GM04504 (cell line): ENCODE measurements at places on chromosomes 7 and 10.

DNA sequence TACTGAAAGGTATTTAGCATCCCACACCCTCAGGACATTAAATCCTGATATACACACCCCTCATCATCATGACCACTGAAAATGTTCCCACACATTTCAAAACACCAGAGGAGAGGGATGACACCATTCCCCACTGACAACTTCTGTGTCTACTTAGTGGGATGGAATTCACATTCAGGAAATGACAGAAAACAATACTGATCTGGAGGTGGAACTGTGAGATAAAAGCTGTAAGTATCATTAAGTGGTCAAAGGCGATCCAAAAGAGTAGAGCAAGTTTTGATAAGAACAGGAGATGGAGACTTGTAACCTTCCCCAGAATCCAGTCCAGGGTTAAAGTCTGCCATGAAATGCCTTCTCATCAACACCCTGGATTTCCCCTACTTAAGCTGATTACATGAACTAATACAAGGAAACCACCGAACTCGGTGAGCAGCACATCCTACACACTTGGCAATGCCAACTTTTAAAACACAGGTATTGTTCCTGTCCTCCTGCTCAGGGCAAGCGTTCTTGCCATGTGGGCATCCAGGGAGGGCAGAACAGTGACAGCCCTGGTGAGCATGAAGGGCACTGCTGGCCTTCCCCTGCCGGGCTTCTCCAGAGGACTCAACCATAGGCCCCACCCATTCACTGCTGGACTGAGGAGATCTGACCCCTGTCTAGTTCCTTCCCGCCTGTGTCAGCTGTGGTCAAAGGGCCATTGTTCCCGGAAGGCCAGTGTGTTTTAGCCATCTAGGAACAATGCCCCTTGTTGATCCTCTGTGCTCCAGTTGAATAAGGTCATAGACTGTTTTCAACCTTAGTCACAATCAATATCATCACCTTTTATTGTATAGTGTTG, 85.0 kb downstream of the SGMS1 start:
- DNase-seq = no peak

- no peak for DNase-seq
Observed at GRCh38 chr10:7717767-7718166, 14.7 kb downstream of the ITIH2 start.

- DNase-seq = peak; percentile 44
Observed at GRCh38 chr7:135801045-135801693, 52.6 kb upstream of the FAM180A start.

DNA sequence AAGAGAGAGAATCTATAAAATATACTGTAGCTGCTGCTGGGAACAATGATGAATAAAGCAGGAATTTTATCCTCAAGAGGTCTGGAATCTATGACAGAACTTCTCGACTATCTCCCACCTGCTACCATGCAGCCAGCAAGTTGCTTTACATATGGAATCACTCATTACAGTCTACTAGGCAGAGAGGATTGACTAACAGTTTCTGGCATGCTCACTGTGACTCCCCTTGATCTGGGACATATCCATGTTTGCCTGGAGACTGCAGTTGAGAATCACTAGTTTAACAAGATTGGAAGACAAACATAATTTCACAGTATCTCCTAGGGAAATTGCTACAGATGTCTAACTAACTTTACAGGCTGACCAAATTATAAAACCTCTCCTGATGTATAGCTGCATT, 13.3 kb downstream of the GPR37 start:
- DNase-seq = no peak

DNA sequence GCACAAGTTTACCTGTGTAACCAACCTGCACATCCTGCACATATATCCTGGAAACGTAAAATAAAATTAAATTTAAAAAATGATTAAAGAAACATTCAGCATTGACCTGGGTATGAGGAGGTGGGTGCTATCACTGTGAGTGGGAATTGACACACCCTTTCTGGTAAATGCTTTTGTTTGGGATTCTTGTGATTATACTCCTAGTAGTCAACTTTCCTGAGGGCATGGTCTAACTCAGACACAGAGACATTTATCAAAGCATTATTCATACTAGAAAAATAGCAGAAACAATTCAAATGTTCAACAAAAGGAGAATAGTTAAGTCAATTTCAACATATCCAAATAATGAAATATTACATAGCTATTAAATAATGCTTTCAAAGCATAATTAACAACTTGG, 44.2 kb downstream of the CNNM2 start:
- no peak for DNase-seq

DNA sequence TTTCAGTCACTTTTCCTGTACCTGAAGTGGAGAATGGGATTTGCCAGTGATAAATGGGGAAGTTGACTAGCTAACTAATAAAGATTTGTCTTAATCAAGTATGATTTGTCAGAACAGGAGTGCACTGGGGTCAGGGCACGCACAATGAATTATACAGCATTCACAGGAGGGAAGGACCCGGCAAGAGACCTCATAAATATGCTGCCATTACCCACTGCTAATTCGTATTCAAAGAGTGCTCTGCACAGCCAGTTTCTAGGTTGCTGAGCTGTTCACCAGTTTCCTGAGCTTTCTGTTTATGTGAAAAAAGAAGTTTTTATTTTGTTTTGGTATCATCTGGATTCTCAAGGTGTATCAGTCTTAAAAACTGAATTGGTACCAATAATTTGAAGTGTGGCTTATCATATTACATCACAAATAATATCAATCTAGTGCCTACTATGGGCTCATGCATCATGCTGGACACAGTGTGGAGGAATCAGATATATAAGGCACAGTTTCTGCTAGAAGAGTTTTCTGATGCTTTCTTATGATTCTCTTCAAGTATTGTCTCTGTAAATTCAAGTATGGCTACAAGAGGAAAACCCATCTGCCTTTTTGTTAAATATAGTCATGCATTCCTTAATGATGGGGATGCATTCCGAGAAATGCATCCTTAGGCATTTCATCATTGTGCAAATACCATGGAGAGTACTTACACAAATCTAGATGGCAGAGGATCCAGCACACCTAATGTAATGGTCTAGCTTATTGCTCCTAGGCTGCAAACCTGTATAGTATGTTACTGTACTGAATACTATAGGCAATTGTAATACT, 202.2 kb downstream of the VTI1A start:
- DNase-seq = no peak

DNA sequence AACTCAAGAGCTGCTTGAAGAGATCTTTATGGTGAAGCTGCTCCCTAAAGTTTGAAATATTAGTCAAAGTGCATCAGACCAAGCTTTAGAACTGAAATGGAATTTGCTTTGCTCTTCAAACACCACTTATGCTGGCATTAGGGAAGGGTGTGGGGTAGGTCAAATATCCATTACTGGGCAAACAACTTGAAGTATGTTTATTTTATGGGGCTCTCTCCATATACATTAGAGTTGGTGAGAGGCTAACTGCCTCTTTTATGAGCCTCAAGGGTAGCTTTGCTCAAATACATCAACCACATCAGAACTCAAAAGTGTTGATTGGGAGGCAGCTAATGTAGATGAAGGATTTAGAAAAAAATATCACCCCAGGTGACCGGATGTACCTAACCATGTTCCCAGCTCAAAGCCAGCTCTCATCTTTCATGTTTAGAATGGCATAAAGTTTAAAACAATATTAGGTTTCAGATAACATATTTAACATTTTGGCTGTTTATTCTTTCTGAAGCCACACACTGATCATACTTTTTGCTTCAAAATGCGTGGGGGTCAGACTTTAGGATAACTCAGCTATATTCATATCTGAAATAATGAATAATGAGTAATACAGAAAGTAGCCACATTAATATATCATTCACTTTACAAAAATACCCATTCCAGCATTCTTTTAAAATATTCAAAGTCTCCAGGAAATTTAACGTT, 318.6 kb downstream of the PTEN start:
- DNase-seq = no peak

DNA sequence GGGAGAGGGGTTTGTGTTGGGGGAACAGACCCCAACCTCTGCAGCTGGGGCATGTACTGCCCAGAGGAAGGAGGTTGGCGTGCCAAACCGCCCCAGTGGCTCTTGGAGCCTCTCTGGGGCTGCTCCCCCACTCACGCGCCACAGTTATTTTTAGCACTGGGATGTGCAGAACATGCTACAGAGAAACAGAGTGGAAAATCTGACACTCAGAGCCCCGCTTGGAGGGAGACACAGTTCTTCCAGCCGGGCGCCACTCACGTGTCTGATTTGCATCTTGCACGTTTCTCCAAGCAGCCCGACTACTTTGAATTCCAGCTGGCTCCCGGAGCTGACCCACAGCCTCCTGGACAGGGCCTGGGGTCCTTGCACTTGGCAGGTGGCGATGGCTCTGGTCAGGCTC, 182.0 kb downstream of the RPS24 start:
- peak; percentile 56 for DNase-seq

GRCh38 chr10:103627111-103627892, 133.8 kb downstream of the NEURL1 start:
- no peak for DNase-seq

DNA sequence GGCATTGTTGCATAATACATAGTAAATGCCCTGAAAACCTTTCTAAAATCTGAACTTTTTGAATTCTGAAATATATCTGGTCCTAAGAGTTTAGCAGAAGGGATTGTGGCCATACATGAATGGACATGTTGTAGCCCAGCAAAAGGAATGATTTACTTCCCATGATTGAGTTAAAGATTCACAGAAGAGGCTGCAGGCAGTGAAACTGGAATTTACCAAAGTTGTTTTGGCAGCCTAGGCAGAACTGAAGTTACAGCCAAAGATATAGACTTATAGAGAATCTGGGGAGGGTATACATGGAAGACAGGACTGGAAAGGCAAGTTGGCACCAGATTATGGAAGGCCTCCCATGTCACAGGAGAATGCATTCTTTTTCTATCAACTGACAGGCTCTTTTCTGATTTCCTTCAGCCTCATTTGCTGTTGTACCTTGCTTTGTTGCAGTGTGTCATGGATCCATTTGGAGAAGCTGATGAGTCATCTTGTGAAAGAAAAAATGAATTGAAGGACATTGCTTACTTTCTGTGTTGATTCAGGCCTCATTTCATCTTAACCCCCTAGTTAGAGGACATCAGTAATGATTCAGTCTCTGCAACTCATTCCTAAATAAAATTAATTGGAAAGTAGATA, 356.2 kb upstream of the LRGUK start:
- no peak for DNase-seq

- DNase-seq = no peak
Observed at GRCh38 chr7:26378016-26378415, 86.4 kb downstream of the SNX10 start.

- DNase-seq = no peak
Observed at GRCh38 chr7:132904209-132904608, 177.7 kb downstream of the CHCHD3 start.

- DNase-seq = no peak
Observed at GRCh38 chr10:49744091-49744685, 17.9 kb downstream of the OGDHL start.

DNA sequence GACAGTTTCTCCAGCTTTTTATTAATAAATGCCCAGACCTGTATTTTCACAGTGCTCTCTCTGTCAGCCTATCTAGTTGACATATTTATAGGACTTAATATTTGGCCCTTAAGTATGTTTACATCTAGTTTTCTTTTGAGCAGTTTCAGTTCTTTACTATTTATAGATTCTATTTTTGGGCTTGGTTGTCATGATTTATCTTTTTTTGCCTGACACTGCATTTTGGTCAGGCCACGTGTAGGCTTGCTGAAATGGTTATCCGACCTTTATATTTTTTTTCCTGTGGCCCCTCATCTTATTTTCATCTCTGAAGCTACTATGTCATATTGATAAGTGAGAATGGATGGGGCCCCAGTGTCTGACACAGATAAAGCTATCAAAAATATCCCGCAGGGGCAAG, 515.4 kb upstream of the FZD8 start:
- no peak for DNase-seq

GRCh38 chr7:32336726-32337125, 153.5 kb downstream of the LSM5 start:
- DNase-seq = no peak

DNA sequence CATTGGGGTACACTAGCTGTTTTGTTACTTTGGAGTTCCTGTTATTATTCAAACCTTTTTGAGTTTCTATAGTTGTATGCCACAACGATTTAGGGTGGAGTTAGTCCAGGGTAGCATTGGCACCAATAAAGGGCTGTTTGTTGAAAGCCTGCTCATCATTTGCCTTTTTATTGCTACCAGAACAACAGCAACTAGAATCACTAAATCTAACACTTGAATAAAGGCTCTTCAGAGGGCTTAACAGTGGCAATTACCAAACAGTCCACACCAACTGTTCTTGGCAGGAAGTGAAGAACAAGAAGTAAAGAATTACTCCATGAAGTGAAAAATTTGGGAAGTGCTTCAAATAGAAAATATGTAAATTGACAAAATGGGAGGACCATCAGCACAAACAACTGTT, 621.4 kb downstream of the PHTF2 start:
- DNase-seq = no peak

- no peak for DNase-seq
Observed at GRCh38 chr7:107207459-107207858, 38.7 kb downstream of the HBP1 start.

GRCh38 chr7:82442492-82443035, 1.0 kb downstream of the CACNA2D1 start:
- no peak for DNase-seq

DNA sequence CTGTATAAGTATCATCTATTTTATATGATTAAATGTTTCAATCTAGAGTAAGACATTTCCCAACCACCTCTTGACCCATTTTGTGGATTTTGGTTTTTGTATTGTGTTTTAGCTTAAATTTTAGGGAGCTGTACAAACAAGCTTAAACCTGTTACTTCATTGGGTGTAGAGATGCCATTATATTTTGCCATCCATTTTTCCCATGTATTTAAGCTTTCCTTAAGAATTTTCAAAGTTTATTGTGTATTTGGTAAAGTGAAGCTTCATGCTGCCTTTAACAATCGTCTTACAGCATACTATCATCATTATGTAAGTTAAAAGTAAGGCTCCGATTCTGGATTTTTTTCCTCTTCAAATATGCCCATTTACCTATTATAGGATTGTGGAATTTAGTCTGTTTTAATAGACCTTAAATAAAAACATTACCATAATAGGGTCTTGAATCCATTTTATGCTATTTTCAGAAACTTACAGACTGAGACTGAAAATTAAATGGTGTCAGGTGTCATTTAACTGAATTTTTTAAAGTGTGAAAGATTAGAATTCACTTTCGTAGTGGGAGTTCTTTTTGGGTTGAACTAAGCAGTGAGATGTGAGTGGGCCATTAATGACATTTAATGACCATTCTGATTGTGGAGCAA, 2.2 kb downstream of the KMT2E start:
- no peak for DNase-seq

- DNase-seq = no peak
Observed at GRCh38 chr7:14073988-14074387, 84.5 kb upstream of the ETV1 start.

DNA sequence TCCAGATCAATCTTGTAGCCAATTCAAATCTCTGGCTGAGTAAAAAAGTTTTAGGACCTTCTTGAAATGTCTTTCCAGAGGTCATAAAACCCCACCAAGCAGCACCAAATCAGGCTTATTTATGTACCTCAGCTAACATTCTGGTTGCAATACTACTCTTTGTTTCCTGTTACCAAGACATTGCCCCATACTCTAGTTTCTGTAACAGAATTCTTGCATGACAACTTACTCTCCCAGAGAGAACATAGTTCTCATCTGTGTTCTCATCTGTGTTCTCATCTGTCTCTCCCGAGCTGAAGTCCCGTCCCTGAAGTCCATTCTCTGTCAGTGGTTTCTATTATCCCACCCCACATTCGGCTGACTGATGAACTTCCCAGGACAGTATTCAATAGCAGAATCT, 1285.1 kb downstream of the XPNPEP1 start:
- DNase-seq = no peak
